ENCODE measurements at places on chromosomes 16 and 17.
A peak's percentile ranks its signal among the peaks of the same experiment; 100 is the strongest.

DNA sequence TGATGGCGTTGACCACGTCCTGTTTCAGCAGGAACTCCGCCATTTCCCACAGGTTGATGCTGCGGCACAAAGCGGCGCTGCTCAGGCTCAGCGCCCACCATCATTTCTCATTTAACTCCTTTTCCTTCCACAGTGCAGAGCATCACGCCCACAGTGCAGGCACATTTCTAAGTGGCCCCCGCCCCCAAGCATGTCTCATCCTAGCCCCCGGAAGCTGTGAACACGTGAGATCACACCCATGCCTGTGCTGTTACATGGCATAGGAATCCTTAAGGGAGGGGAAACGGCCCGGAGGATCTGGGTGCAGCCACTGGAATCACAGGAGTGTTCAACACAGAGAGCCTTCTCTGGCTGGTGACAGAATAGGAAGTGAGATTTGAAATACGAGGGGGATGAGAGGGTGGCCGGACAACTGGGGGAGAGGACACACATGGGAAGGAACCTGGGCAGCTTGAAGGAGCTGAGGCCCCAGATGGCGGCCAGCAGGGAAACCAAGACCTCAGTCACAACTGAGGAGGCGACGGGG lies 4.7 kb downstream of the NAGPA start:
- DNase-seq: no peak

GRCh38 chr17:688100-688989 lies 26.3 kb downstream of the VPS53 start:
- DNase-seq: no peak

- no peak for DNase-seq
Measured at GRCh38 chr17:39927929-39928857, 661 bp downstream of the LRRC3C start.

DNA sequence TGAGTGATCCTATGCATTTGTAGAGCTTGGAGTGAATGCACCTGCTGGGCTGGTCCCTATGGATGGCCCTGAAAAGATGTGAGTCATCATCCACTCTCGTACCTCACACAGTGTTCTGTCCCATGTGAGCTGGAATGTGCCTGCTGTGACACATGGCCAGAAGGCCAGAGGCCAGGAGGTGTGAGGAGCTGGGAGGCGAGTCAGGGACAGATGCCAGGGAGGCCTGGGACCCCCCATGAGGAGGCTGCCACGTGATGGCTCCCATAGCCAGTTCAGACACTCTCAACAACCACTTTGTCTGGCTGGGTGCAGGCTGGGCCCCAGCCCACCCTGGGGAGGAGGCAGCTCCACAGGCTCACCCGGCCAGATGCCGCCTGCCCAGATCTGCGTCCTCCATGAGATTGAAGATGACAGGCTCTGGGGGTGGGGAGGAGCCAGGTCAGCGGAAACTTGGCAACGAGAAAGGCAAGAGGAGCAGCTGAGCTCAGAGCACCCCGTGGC lies 168.8 kb downstream of the C16orf78 start:
- no peak for DNase-seq

GRCh38 chr17:78414178-78415162 lies 36.0 kb downstream of the PGS1 start:
- no peak for DNase-seq

- no peak for DNase-seq
Measured at GRCh38 chr16:83305092-83305491, 502.7 kb upstream of the HSBP1 start.

DNA sequence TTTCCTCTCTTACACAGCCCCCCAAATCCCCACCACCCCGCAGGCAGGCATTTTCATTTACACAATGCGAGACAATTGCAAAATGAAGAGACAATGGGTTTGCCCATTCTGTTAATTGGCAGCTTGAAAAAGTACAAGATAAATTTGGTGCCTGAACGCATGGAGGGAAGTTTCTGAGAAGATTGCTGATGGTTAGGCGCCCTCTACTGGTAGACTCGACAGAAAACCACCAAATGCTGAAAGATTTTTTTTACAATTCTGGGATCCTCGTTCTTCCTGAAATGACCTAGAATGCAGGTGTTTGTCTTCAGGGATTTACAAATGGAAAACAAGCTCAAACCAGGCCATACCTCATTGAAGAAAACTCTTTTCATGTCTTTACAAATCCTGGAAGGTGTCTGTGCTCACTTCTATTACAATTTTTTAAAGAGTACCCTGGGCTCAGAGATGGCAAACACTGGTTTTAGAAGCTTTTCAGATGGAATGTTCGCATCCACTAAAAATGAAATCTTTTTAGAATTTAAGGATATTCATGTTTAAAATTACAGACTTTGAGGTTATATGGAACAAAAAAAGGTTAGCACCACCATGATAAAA lies 338.5 kb downstream of the PMP22 start:
- DNase-seq: peak; percentile 41

- no peak for DNase-seq
Measured at GRCh38 chr17:19369846-19370492, 7.4 kb upstream of the B9D1 start.

DNA sequence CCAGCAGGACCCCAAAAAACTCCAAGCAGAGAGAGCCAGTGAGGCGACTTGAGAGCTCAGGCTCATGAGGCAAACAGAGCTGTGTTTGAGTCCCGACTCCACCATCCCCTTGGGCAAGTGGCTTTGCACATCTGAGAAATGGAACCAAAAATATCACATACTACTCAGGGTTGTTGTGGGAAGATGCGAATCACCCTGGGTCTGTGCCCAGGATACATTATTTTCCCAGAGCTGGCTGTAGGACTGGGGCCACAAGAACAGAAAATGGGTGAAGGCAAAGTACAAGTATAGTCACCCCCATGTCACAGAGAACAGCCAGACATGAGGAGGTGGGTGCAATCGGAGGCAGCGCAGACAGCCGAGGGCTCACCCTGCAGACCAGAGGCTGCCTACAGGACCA lies 127.3 kb downstream of the GAS7 start:
- DNase-seq: no peak

- DNase-seq: no peak
Measured at GRCh38 chr16:69559164-69559563, 6.6 kb upstream of the NFAT5 start.

DNA sequence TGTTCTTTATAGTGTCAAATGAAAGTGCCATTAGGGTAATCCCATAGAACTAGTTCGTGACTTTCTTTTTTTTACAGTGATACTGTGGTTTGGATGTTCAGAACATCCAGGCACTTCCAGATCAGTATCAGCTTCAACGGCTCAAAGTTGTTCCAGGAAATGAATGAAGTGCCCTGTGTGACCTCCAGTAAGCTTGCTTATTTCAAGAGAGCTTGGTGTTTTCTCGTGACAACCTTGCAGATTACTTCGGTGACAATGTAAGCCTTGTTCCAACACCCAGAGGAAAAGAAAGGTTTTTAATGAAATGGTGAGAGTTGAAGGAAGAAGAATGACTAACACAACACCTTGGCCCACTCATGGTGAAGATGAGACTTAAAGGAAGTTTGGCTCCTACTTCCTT lies 16.0 kb upstream of the KCNJ16 start:
- no peak for DNase-seq

Data from GM13976 (cell line).